ENCODE measurements at places on chromosomes 16 and 17.

DNA sequence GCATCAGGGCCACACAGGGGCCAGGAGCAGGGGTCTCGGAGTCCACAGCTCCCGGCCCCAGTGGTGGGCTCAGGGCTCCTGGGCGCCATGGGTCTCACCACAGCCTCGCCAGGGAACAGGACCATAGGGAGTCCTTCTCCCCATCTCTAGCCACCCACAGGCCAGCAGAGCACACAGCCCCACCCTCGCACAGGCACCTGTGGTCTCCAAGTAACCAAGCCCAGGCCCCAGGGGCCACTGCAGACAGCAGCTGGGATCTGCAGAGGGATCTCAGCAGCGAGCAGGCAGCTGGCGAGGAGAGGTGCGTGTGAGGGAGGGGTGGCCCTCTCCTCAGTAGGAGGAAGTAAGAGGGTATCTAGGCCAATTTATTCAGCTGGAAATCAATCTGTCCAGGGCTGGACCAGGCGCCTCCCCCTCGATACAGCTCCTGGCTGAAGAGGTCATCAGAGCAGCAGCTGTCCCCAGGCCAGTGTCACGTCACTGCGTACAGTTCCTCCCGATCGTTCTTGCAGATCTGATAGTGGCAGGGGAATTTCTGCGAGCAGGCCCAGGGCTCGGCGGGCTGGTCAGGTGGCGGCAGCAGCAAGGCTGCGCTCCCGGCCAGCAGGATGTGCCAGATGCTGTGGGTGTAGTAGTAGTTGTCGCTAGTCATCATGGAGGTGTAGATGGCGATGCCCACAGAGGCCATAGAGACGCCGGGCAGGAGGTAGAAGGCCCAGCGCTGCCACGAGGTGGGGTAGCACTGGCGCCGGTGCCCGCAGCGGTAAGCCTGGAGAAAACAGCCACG, 1.4 kb upstream of the MRPL28 start:
- no peak for DNase-seq

- DNase-seq, result no peak
These were observed 47.1 kb downstream of the CMIP start for GRCh38 chr16:81491541-81492188.

GRCh38 chr17:64448665-64449512, at the start of gene MILR1:
Gene MILR1 (plus strand): TSS chr17:64449115. CDS start chr17:64449169, 54 bp downstream.
- no peak for DNase-seq

DNA sequence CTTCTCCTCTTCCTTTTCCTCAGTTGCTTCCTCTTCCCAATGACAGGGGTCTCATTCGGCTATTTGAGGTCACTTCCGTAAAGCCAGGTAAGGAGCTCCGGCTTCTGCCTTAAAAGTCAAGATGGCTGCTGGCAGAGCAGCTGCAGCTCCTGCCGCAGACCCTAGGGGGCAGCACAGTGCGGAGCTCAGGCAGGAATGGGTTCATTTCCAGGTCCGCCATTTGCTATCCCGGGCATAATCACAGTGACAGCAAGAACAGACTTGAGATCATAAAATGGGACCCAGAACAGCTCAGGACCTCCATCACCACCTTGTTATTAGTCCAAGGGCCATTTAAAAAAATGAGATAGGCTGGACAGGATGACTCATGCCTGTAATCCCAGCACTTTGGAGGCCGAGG, 199.5 kb downstream of the ZNF18 start:
- no peak for DNase-seq

GRCh38 chr17:72697602-72698146, 394.8 kb downstream of the SLC39A11 start:
- DNase-seq, result peak; percentile 23

DNA sequence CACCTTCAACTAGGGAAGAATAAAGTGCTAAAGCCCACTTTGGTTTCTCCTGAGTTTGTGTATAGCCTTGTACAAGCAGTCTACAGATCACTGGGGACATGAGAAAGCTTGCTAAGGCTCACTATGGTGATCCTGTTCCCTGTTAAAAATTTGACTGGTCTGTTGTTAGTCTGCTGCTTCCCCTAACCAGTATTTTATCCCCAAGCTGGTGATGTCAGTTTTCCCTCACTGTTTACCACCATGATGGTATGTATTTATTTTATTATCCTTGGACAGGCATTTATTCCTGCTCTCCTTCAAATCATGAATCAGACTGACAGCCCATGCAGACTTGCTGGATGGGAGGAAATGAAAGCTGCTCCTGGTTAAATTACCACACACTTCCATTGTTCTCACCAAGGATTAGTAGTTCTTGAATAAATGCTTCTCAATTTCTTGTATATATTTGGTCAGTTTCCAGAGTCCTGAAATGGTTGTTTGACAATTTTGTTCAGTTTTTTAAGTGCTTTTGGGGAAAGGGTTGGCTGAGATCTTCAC, 99.6 kb downstream of the CA4 start:
- no peak for DNase-seq

GRCh38 chr16:47276522-47276921, 132.8 kb upstream of the NETO2 start:
- no peak for DNase-seq

DNA sequence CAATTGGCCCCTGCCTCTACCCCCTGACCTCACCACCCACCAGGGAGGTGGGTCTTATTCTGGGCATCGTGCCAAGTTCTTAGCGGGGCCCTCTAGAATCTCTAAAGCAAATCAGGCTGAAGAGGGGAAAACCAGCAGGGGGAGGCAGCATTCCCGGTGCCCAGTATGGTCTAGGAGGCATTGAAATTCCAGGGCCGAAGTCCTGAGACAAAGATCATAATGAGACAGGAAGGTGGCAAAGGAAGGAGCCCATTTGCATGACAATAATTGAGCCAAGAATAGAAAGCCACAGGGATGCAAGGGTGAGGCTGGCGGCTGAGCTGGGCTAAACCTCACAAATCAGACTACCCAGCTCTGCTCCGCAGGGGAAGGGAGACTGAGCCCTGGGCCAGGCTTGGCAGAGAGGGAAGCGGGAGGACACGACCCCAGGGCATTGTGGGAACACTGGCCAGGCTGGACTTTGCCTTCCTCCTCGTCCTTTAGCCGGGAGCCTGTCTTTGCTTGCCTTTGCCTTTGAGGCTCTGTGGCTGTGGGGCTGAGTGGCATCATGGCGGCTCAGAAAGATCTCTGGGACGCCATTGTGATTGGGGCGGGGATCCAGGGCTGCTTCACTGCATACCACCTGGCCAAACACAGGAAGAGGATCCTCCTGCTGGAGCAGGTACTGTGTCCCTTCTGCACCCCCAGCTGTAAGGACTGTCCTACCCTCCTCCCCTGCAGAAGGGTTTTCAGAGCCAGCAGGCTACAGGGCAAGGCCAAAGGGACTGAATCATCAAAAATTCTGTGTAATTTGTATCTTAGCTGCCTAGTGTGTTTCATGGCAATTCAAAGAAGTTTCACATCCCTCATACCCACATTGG, at the start of gene PIPOX:
PIPOX (plus strand) TSS at position 463 of the 860 bp plus-strand sequence; CDS start at position 548, 85 bp downstream.
- DNase-seq, result peak; percentile 42

DNA sequence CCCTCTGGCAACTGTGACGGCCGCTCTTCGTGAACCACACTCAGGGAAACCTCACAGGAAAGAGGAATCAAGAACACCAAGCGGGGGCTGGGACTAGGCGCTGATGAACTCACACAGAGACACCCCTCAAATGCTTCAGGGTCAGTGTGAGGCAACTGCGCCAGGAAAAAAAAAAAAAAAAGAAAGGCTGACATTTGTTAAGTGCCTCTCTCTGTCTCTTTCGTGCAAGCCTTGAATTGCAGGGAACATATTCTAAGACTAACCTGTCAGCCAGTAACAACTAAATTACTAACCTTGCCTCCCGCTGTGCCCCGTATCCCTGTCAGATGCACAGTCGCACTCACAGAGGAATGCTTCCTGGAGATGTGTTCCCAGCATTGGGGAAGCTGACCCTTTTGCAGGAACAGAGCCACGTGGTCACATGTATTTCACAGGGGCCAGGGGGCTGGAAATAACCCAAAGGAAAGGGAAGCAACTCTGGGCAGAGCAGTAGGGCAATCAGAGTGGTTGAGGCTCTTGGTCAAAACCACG, 247.8 kb downstream of the XYLT1 start:
- peak; percentile 41 for DNase-seq

DNA sequence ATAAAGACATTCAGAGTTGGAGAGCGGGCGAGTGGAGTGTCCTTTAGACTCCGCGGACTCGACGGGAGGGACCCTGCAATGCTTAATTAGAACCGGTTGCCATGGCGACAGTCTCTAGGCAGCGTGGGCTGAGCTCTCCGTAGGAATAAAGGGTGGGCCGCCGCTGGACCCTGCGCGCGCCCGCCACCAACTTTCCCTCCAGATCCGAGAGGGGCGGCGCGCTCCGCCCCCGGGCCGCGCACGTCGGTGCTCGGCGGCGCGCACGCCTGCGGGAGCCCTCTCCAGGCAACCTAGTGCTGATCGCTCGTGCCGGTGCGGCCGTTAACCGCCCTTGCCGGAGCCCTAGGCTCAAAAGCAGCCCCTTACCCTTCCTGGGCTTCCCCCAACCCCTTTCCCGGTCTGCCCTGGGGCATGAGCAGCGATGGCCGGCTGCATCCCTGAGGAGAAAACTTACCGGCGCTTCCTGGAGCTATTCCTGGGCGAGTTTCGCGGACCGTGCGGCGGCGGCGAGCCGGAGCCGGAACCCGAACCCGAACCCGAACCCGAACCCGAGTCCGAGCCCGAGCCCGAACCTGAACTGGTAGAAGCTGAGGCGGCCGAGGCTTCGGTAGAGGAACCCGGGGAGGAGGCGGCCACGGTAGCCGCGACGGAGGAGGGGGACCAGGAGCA, at the start of gene PPM1E:
PPM1E (plus strand) TSS at position 278 of the 669 bp plus-strand sequence.
- DNase-seq, result peak; percentile 68

GRCh38 chr16:14307527-14308367, 236.6 kb downstream of the MRTFB start:
- DNase-seq, result peak; percentile 78

GRCh38 chr16:24071666-24072360, 184.3 kb upstream of the CACNG3 start:
- no peak for DNase-seq

DNA sequence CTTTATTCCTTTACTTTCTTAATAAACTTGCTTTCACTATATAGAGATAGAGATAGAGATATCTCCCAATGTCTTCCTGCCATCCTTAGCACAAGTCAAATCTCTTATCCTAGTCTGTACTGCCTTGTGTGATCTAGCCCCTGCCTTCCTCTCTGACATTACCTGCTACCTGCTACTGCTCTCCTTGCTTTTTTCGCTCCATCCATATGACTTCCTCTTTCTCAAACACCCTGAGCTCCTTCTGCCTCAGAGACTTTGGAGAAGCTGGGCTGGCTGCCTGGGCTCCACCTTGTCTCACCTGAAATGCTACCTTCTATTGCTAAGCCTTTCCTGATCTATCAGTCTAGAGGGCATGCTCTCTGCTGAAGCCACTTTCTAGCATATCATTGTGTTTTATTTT, 24.7 kb upstream of the WSB1 start:
- no peak for DNase-seq

GRCh38 chr16:88591577-88592021, 21.4 kb downstream of the ZC3H18 start:
- peak; percentile 24 for DNase-seq

DNA sequence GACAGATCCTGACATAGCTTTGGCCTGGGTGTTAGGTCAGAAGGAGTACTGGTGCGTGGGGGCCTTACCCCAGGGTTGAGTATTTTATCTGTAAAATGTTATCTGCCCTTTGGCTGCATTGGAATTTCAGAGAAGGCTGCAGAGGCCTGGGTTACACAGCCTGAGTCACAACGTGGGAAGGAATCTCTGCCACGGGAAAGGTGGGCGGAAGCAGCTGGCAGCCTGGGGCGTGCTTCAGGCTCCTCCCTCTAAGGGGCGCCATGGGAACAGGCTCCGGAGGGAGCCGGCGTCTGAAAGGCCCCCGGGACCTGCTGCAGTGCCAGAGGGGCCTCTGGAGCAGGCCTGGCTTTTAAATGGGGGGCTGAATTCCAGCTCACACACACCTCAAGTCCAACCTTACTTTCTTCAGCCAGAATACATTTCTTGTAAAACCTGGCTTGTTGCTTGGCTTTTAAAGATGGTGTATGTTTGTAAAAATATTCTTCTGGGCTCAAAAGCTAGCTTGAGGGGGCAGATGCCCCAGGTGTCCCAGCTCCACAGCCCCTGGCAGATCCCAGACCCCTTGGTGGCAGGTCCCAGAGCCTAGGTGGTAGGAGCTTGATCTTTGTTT, 142.2 kb downstream of the RAB11FIP4 start:
- peak; percentile 36 for DNase-seq

- DNase-seq, result no peak
These were observed 113.0 kb downstream of the LITAF start for GRCh38 chr16:11473728-11474127.

DNA sequence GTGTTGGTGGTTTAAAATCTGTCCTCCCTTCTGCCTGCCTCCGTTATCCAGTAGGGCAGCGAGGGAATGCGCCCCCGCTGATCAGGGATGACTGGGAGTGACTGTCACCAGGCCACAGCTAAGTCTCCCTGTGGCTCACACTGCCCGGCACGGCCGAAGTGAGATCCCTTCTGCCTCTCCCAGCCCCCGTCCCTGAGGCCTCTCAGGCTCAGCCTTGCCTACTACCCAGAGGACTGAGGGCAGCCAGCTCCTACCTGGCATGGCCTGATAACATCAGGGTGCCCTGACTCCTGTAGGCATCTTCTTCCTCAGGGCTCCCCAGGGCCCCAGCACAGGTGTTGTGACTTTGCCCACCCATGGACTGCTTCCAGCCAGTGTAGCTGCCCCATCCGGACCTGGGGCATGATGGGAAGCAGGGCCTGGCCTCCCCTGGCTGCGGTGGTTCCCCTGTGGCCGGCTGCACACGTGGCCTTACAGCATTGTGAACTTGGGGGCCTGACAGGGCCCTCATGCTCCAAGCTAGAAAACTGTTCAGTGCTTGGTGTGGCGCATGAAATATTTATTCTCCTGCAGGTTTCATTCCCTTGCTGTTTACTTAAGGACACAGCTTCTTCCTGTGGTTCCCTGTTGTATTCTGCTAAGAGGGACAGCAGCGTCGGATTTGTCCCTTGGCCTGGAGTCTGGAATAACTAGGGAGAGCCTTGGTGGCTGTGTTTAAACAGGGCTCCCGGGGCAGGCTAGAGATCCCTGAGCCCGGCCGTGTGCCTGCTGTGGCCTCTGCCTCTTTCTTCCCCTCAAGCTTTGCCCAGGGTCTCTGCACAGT, 30.0 kb downstream of the GINS2 start:
- DNase-seq, result no peak

GRCh38 chr16:11692651-11693050, 24.4 kb downstream of the SNN start:
- no peak for DNase-seq

- no peak for DNase-seq
These were observed 27.1 kb upstream of the LASP1NB start for GRCh38 chr17:38898291-38898679.

DNA sequence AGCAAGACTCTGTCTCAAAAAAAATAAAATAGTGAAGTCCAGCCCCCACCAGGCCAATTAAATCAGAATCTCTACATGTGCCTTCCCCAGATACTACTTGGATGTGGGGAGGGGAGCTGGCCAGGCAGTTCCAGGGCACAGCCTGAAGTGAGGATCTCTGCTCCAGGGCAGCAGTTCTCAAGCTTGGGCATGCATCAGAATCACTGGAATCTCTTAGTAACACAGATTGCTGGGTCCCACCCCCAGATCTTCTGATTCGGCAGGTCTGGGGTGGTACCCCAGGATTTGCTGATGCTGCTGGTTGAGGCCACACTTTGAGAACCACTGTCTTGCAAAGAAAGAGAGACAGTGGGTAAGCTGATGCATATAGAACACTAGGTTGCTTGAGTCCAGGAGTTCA, 8.3 kb upstream of the CDH5 start:
- DNase-seq, result no peak

- no peak for DNase-seq
These were observed 236.6 kb downstream of the GSG1L start for GRCh38 chr16:27826893-27827289.
